ENCODE measurements at places on chromosomes 11 and 22.

- no peak for DNase-seq
Observed at GRCh38 chr11:88535916-88536547, 198.5 kb upstream of the CTSC start.

GRCh38 chr11:17132654-17133053, 55.2 kb upstream of the RPS13 start:
- no peak for DNase-seq

DNA sequence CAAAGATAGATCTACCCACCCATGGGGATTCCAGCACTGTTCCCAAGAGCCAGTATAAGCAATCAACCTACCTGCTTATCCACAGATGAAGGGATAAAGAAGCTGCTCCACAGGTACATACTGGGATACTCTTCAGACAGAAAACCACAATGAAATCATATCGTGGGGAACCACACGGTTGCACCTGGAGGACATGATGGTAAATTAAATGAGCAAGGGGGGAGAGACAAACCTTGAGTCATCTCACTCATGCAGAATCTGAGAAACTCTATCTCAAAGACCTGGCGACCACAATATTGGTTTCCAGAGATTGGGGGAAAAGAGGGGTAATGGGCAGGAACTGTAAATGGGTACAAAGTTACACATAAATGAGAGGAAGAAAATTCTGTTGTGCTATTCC, 14.5 kb downstream of the RGL4 start:
- no peak for DNase-seq

GRCh38 chr11:119700030-119700429, 29.0 kb downstream of the NECTIN1 start:
- DNase-seq, result no peak

- DNase-seq, result no peak
Observed at GRCh38 chr11:75198278-75198973, 42.1 kb upstream of the TPBGL start.

DNA sequence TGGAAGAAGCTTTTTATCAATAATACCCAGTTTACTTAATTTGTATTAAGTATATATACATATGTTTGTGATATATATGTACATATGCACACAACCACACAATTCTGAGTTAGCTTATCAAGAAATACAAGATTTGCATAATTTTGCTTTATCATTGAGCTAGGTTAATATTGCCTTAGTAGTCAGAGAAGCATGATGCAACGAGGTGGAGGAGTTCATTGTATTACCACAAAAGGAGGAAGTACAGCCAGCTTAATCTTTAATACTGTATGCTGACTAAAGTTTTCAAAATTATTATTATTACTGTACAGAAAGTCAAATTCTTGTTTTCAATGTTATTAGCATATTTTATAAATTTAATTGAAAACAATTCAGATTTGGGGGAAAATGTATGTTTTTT, 278.4 kb upstream of the PDGFD start:
- no peak for DNase-seq

GRCh38 chr11:955154-956063, 29.7 kb downstream of the AP2A2 start:
- DNase-seq, result no peak

DNA sequence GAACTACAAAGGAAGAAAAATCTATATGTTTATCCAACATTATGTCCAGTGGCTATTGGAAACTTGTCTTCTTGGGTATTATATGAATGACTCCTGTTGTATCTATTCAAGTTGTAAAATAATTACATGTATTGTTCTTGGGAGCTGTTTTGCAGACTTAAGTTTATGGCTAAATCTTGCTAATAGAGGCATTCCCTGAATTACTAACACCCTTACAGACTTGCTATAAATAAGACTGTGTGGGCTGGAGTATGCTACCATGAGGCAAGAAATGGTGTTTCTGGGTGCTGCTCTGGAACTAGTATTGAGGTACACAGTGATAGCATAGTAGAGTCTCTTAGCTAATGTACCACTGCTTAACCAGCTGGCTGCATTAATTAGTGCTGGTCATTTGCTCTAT, 155.1 kb downstream of the HIPK3 start:
- DNase-seq, result no peak

DNA sequence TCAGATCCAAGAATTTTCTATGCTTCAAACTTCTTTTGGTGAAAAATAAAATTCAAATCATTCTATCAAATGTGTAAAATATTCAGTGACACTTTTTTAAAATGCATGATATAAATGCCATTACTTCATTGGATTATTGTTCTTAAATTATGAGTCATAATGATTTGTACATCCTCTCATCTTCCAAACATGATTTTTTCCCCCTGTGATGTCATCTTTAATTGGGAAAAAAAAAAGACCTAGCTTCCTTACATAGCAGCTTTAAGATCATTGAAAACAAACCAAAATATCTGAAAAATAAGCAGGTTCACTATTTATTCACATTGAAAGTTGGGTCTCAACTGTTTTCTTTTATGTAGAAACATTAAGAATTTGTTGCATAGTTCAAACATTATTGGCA, 1549.4 kb downstream of the LRRC4C start:
- no peak for DNase-seq

- DNase-seq, result no peak
Observed at GRCh38 chr11:120923866-120924508, 99.9 kb upstream of the TBCEL start.

- DNase-seq, result no peak
Observed at GRCh38 chr11:111426617-111427016, 47.5 kb upstream of the POU2AF1 start.

GRCh38 chr11:133064152-133064877, 468.0 kb downstream of the OPCML start:
- DNase-seq, result no peak

DNA sequence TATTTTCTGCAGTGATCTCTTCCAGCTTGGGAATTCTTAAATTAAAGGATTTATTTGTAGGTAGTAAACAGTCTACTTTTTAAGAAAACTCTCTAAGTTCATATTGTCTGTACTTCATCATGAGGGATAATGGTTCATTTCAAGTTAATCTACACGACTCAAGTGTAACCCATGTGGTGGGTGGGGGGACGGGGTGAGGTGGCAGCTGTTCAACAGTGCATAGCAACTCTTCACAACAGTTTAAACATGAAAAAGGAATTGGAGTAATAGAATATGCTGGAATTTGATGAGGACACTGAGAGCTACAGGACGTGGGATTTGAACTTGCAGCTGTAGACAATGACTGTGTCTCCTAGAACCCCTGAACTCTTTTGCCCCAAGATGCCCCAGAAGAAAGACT, 20.8 kb downstream of the BARX2 start:
- DNase-seq, result no peak

- DNase-seq, result no peak
Observed at GRCh38 chr11:44145011-44145775, 49.7 kb downstream of the EXT2 start.

GRCh38 chr11:131495423-131495822, 125.0 kb downstream of the NTM start:
- no peak for DNase-seq

GRCh38 chr11:35363854-35364780, 55.2 kb downstream of the SLC1A2 start:
- DNase-seq, result no peak

DNA sequence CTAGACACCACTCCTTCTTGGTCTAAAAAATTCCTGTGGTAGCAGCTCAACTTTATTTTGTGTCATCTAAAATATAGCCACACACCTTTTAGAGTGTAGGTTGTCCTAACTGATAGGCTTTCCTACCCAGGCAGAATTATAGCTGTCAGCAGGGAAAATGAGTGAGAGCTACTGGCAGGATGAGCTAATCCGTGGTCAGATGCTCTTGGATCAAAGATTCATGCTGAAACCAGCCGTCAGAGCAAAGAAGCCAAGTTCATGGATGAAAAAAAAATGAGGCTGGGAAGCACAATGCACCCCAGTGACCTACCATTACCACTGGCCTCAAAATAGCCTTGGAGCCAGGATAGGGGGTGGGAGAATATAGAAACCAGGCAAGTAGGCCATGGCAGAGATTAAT, 113.1 kb upstream of the BLID start:
- DNase-seq, result no peak

DNA sequence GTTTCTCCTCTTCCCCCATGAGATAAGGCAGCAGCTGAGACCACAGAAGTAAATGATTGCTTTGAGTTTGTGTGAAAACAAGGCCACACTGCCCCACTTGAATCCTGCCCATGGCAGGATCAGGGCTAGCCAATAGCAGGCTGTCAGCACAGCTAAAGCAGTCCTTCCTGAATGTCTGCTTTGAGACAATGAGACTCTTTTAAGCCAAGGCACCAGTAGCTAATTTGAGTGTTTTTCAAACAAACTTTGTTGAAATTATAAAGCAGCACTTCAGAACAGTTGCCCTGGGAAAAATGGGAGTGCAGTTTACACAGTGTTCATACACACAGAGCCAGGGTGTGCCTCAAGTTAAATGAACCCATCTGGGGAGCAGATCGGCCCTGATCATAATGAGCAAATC, 103.5 kb upstream of the OR5AK2 start:
- no peak for DNase-seq

DNA sequence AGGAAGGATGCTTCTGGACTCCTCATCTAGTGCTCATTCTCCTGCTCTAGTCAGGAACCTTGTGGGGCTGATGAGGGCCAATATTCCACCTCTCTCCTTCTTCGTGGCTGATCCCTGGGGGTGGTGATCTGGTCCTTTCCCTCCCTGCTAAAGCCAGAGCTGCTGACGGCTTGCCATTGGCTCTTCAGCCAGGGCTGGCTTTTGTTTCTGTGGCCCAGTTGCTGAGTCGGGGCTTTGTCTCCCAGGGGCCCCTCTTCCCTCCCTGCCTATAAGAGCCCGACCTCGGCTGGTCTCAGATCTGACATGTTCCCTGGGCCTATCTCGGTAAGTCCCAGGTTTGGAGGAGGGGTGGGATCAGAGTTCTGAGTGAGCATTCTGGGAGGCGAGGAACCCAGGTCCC, at the start of gene CRYBA4:
CRYBA4 (plus strand) TSS at position 301 of the 400 bp plus-strand sequence. CDS start 634 bp downstream, outside the sequence.
- no peak for DNase-seq

DNA sequence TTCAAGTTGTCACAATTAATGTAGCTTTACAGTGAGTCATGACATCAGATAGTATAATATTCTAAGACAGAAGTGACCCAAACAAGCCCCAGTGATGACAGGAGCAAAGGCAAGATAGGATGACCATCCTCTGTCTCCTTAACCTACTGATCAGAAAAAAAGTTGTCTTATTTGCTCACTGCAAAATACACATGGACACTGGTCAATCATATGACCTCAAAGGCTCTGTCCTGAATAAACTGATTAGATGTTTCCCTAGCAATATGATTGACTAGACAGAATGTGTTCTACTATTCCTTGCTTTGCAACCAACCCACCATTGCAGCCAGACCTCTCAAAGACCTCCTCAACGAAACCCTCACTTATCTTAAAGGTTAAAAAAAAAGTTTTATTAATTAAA, 117.4 kb downstream of the SYN3 start:
- no peak for DNase-seq

- no peak for DNase-seq
Observed at GRCh38 chr22:19700790-19701419, 13.4 kb upstream of the SEPTIN5 start.

DNA sequence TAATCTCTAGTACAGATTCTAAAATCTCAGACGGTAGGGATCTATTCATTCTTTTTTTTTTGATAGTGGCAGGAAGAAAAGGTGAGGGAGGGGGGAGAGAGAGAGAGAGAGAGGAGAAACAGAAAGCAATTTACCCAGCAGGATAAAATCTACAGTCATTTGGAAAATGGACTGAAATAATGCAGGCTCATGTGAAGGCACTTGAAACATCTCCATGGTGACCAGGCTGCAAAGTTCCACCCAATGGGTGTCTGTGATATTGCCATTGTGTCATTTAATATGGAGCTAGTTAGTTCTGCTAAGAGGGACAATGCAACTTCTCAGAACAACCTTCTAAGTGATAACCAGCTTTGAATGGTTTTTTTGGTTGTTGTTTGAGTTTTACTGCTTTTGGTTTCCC, 165.2 kb upstream of the RAG2 start:
- no peak for DNase-seq

- DNase-seq, result no peak
Observed at GRCh38 chr22:40128989-40129388, 48.7 kb upstream of the TNRC6B start.

GRCh38 chr11:84580428-84580827, 1046.7 kb downstream of the DLG2 start:
- DNase-seq, result no peak

GRCh38 chr22:37601540-37602442, 6.8 kb upstream of the GGA1 start:
- no peak for DNase-seq

GRCh38 chr22:17109113-17109865, 11.9 kb downstream of the TMEM121B start:
- no peak for DNase-seq

DNA sequence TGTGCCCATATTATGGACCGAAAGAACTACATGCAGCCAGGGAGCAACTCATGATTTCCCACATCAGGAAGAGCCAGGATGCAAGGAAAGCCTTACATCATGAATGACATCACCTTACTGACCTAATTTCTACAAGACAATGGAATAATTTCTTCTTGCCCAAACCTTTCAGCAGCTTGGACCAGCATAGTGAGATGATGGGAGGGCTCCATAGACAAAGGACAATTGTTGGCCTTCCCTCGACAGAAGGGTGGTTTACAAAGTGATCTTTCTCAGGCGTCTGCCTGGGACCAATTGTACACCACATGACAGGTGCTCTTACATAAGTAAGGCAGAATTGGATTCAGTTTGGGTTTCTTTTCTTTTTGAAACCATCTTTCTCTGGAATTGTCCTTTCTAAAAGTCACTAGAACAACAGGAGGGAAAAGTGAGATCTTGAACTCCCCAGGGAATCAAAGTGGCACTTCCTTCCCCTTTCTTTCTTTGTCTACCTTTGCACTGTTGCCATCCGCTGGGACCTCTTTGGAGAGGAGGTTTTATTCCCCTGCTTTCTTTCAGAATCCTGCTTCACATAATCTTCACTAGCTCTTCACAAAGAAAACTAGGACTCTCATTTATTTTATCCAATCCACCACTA, 51.7 kb upstream of the PAK1 start:
- no peak for DNase-seq

DNA sequence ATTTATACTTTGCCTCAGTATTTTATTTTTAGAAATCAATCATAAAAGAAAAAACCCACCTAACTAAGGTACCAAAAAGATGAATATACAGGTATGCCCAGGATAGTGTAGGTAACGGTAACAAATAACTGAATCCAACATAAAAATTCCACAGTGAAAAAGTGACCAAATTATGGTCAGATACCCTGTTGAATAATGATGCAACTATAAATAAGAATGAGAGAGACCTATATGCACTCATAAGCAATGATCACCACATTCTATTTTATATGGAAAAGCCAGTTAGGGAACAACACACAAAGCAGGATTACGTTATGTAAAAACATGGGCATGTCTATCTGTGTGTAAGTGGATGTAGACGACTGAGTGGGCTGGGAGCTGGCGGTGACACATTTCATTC, 7.0 kb upstream of the ZNF74 start:
- DNase-seq, result no peak

GRCh38 chr11:9330387-9331384, 16.3 kb upstream of the TMEM41B start:
- DNase-seq, result no peak

DNA sequence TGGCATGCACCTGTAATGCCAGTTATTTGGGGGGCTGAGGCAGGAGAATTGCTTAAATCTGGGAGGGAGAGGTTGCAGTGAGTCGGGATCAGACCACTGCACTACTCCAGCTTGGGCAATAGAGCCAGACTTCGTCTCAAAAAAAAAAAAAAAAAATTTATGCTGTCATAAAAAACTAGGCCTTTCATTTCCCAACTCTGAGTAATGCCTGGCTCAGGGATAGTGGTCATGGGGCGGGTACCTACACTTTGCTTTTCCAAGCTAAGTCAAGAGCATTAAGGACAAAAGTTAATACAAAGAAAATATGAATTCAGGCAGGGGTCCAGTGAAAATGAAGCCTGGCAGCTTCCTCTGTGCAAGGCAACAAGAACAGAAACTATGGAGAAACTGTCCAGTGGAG, 16.3 kb downstream of the CPSF7 start:
- DNase-seq, result no peak

Measured in activated CD4-positive, CD25-positive, alpha-beta regulatory T cell treated with anti-CD3 and anti-CD28 coated beads, Interleukin-2, amount 50 U/mL, for 72 hours (primary cell).